Activated CD4-positive, alpha-beta T cell treated with anti-CD3 and anti-CD28 coated beads, Interleukin-2, amount 10 ng/mL, durations not matched to agents 24 days and 14 days (primary cell): ENCODE measurements at places on chromosomes 3 and 15. TPM values are rescaled to one million over a fixed set of nuclear protein-coding genes. Genes with fewer than 3 reads are reported as not detected.

DLL4 gene
- total RNA-seq, result 0.33 TPM in 1 of 2 replicates, not detected in the other

TMEM108 gene
- not detected in 2 replicates for total RNA-seq

C15orf39 gene
- 43.2 and 43.9 TPM in 2 replicates for total RNA-seq

RSRC1 gene
- total RNA-seq, result 41.7 and 44.6 TPM in 2 replicates

ZDHHC19 gene
- not detected in 2 replicates for total RNA-seq

RLBP1 gene
- total RNA-seq, result not detected in 2 replicates

PRR20G gene
- not detected in 2 replicates for total RNA-seq

CD276 gene
- total RNA-seq, result 20.1 and 20.3 TPM in 2 replicates

ASB14 gene
- total RNA-seq, result not detected in 2 replicates

MKRN3 gene
- total RNA-seq, result 1.5 and 2.1 TPM in 2 replicates

CASR gene
- total RNA-seq, result not detected in 2 replicates
